ENCODE measurements at places on chromosomes 16 and 17.

DNA sequence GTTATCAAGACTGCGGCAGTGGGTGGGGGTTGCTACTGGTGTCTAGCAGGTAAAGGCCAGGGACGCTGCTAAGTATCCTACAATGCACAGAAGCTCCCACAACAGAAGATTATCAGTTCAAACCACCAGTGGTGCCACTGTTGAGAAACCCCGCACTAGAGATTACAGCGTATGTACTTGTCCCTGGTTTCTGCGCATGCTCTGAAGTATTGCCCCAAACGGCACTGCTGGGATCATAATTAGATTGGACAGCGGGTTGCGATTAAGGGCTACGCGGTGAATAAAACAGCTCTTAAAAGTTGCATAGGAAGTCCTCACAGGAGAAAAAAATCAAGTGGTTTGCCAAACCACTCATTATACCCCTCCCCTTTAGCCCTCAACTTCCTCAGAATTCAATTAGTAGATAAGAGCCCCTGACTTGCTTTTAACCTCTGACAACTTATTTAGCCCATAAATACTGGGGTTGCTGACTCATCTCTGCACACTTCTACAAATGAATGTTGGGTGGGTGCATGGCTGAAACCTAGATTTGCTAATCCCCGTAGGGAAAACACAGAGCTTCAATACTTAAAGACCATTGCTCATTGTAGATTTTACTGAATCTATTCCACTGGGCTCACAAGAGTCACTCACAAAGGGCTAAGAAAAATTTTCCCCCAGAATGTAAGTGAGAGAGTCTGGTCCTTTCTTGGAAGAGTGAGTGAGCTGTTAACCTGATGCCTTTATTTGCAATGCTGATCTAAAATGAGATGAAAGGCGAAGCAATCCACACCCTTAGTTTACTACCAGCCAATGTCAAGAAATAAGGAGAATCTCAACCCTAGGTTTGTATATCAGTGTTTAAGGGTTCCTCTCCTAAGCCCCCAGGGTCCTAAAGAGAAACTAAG lies 91.8 kb downstream of the RGS9 start:
- DNase-seq = peak; percentile 8

DNA sequence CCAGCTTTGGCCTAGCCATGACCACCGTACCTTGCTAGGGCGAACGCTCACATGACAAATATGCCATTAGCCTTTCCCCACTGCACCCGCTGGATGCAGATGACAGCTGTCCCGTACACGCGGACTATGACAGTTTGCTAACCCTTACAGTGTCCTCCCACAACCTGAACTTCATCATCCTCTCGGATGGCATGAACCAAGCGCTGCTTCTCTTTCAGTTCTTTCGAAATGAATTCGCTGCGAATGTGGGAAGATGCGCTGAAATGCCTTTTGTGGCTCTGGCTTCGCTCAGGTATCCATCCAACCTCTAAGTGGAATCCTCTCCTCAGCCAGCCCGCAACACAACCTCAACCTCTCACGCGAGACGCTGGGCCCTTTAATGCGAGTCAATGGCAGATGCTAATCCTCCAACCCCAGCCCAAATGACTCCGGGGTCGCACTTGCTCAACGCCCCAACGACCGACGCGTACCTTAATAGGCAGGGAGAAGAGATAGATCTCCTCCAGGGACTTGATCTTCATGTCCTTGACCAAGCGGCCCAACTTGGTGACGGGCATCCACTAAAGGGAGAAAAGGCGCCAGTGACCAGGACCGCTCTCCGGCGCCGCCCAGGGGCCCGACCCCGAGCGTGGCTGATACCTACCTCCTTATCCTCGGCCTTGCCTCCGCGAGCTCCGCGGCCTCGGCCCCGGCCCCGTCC lies 670 bp downstream of the RPS2 start:
- peak; percentile 44 for DNase-seq

DNA sequence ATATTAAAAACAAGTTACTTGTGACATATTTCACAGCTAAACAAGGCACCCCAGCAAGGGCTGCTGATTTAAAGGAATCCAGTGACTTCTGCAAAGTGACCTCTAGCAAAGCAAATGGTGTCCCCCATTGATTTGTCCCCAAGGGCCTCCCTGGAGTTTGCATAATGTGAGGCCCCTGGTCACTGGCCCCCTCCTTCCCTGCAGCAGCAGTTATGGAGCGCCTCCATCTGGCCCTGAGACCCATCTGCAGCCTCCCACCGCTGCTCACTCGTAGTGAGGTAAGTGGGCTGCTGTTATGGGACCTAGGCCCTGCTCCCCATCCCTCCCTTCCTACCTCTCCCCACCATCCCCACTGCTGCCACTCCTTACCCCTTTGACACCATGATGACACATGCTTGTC lies 19.6 kb upstream of the EEF2K start:
- DNase-seq = no peak

DNA sequence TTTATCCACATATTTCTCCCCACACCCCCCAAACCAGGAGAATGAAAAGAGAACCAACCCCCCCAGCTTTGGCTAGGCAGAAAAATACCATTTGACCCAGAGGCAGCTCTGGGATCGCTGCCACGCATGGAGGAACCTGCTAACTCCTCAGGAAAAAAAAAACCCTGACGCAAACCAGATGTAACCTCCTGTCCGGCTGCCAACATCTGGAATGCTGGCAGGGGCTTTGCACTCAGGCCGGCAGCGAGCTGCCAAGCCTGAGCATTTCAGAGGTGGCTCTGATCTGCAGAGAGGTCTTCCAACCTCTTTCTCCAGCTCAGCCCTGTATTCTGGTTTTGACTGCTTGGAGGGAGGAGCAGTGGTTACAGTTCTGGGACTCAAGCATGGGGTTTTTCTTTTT lies 8.2 kb downstream of the IGFBP4 start:
- no peak for DNase-seq

DNA sequence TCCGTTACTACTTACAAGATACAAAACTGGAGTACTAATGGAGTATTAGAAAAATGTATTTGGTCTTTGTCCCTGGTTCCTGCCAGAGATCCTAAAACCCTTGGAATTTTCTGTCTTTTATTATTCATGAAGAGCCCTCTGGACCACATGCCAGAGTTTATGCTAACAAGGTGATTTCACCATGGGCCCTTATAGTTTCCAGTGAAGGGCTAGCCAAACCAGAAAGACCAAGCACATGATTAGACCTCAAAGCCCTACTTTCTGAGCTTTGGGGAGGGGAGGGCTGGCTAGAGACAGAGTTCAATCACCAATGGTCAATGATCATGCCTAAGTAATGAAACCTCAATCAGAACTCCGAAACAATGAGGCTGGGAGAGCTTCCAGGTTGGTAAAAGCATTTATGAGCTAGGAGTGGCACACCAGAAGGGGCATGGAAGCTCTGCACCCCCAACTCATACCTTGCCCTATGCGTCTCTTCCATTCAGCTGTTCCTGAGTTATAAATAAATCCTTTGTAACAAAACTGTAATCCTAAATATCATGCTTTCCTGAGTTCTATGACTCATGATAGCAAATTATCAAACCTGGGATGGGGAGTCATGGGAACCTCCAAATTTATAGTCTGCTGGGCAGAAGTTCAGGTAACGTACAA lies 10.4 kb downstream of the DCUN1D3 start:
- no peak for DNase-seq

GRCh38 chr17:61065263-61065773 lies 334.3 kb upstream of the TBX2 start:
- no peak for DNase-seq

- no peak for DNase-seq
These were observed 23.0 kb downstream of the MAP2K6 start for GRCh38 chr17:69437475-69437874.
